Muscle of leg (tissue), 16 donors: ENCODE measurements at places on chromosomes 7 and 10. TPM values are rescaled to one million over a fixed set of nuclear protein-coding genes. Genes with fewer than 3 reads are reported as not detected.

GRCh38 chr7:135601182-135601581 lies 43.5 kb downstream of the NUP205 start:
- H3K36me3 ChIP-seq: peaks cover 27% of the 10 kb centered on the region
- H3K27me3 ChIP-seq: no peaks in the 10 kb centered on the region
- DNase-seq: no peak
- H3K4me1 ChIP-seq: no peaks in the 10 kb centered on the region
- no peak overlapping the region for H3K27ac ChIP-seq

The DYDC2 gene
- 0.04 TPM for total RNA-seq

- H3K4me3 ChIP-seq: no peak overlapping the region
- no peak overlapping the region for H3K27ac ChIP-seq
- DNase-seq: no peak
- no peaks in the 10 kb centered on the region for H3K36me3 ChIP-seq
- H3K27me3 ChIP-seq: no peaks in the 10 kb centered on the region
Observed at GRCh38 chr10:88317099-88317498, 266.0 kb downstream of the RNLS start.

DNA sequence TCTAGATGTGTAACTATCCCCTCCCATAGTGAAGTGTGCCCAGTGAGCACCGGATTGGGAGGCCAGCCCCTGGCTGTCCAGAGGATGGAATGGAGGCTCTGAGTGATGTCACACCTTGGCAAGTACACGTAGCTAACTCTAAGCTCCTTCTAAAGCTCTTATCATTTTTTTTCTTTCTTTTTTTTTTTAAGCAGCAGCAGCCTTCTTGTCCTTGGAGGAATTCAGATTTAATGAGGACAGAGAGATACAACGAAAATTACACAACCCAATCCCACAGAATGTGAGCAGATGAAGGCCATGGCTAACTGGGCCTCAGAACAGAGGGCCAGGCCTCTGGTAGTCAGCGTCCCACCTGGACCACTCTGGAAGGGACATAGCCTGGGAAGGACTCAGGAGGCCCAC lies 11.3 kb downstream of the TNS3 start:
- peaks cover 52% of the 10 kb centered on the region for H3K4me1 ChIP-seq
- DNase-seq: peak; percentile 89
- H3K27me3 ChIP-seq: no peaks in the 10 kb centered on the region
- H3K4me3 ChIP-seq: no peak overlapping the region

- no peaks in the 10 kb centered on the region for H3K27me3 ChIP-seq
- no peaks in the 10 kb centered on the region for H3K36me3 ChIP-seq
- DNase-seq: peak; percentile 81
- H3K27ac ChIP-seq: no peak overlapping the region
- H3K4me3 ChIP-seq: no peak overlapping the region
Observed at GRCh38 chr10:78316451-78316931, 282.8 kb downstream of the RPS24 start.

DNA sequence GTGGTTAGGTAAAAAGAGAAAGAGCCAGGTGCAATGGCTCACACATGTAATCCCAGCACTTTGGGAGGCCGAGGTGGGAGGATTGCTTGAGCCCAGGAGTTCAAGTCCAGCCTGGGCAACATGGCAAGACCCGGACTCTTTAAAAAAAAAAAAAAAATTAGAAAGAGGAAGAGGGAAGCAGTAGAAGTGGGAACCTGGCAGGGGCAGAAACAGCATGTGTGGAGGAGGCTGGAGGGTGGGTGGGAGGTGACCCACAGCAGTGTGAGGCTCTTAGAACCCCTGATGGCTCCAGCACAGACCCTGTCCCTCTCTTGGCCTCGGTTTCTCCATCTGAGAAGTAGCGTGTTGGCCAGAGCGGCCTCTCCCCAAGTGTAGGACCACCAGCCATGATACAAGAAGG lies 4.9 kb upstream of the CCL24 start:
- H3K4me1 ChIP-seq: peaks cover 2% of the 10 kb centered on the region
- no peaks in the 10 kb centered on the region for H3K36me3 ChIP-seq
- no peak overlapping the region for H3K4me3 ChIP-seq
- DNase-seq: no peak

The RASSF4 gene
- 53.0 TPM for total RNA-seq

The ADRB1 gene
- total RNA-seq: 0.09 TPM

The AS3MT gene
- 11.9 TPM for total RNA-seq

The NEBL gene
- 3.2 TPM for total RNA-seq

The PSD gene
- 6.1 TPM for total RNA-seq

The GNG11 gene
- 34.5 TPM for total RNA-seq

GRCh38 chr10:100419911-100420449 lies 42.8 kb upstream of the WNT8B start:
- H3K4me3 ChIP-seq: no peak overlapping the region
- DNase-seq: peak; percentile 4
- H3K27ac ChIP-seq: no peak overlapping the region

DNA sequence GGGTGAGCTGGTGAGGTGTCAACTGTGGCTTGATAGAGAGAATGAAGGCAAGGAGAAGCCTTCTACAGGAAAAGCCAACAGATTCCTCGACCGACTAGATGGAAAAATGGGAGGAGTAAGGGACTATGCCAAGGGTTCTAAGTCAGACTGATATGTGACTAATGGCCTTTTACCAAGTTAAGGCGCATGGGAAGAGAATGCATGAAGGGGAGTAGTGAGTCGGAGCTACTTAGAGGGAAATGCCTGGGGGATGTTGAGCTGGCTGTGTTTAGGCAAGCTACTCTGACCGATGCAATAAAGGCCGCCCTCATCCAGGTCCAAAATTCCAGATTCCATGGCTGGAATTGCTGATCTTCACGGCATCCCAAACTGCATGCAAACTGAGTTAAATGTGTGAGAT lies 48.2 kb downstream of the APBB1IP start:
- no peaks in the 10 kb centered on the region for H3K27me3 ChIP-seq
- peak overlapping the region; percentile 81 for H3K27ac ChIP-seq
- no peaks in the 10 kb centered on the region for H3K36me3 ChIP-seq
- H3K4me3 ChIP-seq: no peak overlapping the region
- peak; percentile 91 for DNase-seq

DNA sequence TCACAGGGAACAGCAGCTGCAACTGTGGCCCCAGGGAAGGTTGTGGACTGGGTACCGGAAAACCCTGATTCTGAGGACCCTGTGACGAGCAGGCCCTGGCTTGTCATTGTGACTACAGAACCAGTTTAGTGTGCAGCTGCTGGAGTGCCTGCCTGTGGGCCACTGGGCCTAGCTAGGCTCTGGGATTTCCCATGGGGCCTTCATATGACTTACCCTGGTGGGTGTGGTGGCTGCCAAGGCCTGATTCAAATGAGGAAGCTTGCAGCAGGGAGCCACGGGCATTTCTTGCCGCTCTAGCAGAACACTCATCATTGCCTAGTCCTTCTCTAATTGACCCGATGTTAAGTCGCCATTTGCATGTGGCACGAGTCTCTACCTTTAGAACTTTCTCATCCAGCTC lies 14.7 kb upstream of the CAMK2G start:
- peak; percentile 67 for DNase-seq
- H3K4me3 ChIP-seq: no peak overlapping the region
- peaks cover 34% of the 10 kb centered on the region for H3K4me1 ChIP-seq

The PILRA gene
- total RNA-seq: 1.3 TPM

The C10orf95 gene
- total RNA-seq: not detected

DNA sequence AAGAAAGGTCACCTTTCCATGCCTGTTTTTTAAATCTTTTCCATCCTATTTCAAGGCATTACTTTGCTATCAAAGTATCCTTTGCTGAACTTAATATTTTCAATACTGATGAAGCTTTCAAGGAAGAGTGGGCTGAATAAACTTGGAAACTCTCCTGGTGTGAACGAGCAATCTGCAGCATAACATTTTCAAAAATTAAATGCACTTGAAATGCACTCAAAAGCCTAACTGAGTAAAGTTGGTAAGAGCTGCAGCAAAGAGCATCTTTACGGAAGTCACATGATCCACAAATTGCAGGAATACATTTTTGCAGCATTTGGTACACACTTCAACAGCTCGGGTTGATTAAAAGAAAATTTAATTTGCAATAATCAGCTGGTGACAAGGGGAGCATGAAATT lies 367.3 kb downstream of the PHTF2 start:
- DNase-seq: no peak
- no peak overlapping the region for H3K27ac ChIP-seq
- no peaks in the 10 kb centered on the region for H3K27me3 ChIP-seq
- no peaks in the 10 kb centered on the region for H3K36me3 ChIP-seq

The PIK3CG gene
- 3.3 TPM for total RNA-seq

The KLF6 gene
- 40.7 TPM for total RNA-seq

DNA sequence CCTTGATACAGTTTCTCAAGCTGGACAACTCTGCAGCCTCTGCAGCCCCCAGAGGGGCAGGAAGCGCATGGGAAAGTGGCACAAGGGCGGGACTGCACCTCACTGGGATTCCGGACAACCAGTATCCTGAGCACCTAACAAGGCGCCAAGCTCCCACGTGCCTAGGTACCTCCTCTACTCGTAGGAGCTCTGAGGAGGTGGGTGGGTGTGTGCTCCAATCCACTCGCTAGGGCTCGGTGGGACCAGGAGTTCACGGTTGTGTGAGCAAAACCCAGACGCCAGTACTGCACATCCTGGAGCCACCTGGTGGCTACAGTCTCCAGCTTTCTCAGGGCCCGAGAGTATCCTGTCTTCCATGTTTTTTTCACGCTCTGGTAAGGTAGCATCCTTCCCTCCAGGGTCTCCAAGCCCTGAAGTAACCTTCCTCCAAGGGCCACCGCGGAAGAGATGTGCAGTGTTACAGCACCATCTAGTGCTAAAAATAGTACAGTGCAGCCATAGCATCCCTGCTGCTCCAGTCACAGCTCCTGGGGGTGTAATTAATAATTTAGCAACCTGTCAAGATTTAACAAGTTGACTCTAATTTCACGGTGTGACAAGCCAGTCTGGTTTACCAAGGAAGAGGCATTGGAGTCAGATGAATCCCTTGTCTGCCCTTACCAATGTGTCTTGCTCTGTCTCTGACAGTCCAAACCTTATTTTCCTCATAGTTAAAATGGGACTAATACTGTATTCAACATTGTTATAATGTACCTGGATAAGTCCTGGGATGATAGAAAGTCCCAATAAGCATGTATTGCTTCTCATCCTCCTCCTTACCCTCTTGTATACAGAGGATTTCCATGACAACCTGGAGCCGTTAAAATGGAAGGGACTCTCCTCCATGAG lies 70.4 kb downstream of the HERPUD2 start:
- H3K4me3 ChIP-seq: no peak overlapping the region
- H3K4me1 ChIP-seq: peaks cover 4% of the 10 kb centered on the region
- peak; percentile 45 for DNase-seq

The OR2A7 gene
- 0.44 TPM for total RNA-seq

DNA sequence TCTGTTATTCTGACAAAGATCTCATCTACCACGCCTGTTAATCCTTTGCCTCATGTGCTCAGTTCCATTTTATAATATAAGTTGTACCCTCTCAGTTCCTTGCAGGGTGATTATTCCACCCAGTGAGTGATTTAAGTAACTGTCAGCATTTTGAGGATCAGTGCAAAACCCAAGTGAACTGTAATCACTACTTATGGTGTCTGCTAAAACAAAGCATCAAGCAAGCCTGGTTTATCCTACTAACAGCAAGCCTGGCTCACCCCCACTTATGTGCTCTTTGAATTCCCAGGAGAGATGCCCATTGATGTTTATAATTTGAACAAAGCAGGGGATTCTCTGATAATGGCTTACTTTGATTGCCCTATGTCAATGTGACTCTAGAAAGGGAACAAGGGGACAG lies 186.8 kb upstream of the LRGUK start:
- no peaks in the 10 kb centered on the region for H3K27me3 ChIP-seq
- no peak for DNase-seq
- H3K4me1 ChIP-seq: no peaks in the 10 kb centered on the region
- peaks cover 3% of the 10 kb centered on the region for H3K36me3 ChIP-seq
- H3K27ac ChIP-seq: no peak overlapping the region
- no peak overlapping the region for H3K4me3 ChIP-seq

DNA sequence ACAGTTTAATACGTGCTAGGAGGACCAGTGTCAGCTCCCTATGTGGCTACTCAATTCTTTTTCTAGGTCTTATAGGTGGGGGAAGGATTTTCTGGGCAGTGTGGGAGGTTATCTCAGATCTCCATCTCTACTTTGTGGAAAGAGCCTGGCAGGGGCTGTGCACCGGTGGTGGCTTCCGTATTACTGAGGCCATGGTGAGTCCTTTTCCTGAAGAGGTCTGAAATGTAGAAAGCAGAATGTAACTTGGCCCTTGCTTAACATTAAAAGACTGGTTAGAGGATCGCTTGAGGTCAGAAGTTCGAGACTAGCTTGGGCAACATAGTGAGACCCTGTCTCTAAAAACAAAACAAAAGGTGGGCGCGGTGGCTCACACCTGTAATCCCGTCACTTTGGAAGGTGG lies 2.7 kb upstream of the TPST1 start:
- H3K4me3 ChIP-seq: no peak overlapping the region
- DNase-seq: no peak
- H3K4me1 ChIP-seq: peaks cover 13% of the 10 kb centered on the region
- peaks cover 6% of the 10 kb centered on the region for H3K27me3 ChIP-seq

DNA sequence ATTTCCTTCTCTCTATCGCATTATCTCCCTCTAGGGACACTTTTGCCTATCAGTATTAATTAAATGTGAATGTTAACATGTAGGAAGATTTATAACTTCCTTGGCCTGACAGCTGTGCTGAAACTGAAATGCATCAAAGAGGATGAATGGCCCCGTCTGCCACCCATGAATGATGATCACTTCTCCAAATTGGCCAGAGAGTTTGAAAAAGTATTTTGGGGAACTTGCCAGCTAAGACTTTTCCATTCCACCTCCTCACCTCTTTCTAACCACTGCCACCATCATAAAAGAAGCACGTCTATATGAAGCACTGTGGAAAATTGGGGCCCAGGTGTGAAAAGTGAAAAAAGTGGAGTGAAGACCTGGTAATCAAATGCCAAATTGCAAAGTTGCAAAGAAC lies 25.4 kb upstream of the ST8SIA6 start:
- H3K36me3 ChIP-seq: no peaks in the 10 kb centered on the region
- no peak overlapping the region for H3K27ac ChIP-seq
- no peaks in the 10 kb centered on the region for H3K27me3 ChIP-seq
- H3K4me1 ChIP-seq: no peaks in the 10 kb centered on the region

- peaks cover 2% of the 10 kb centered on the region for H3K4me1 ChIP-seq
- peak overlapping the region; percentile 31 for H3K27ac ChIP-seq
- H3K4me3 ChIP-seq: no peak overlapping the region
- peak; percentile 60 for DNase-seq
- no peaks in the 10 kb centered on the region for H3K27me3 ChIP-seq
Observed at GRCh38 chr7:91949221-91950009, 8.8 kb downstream of the AKAP9 start.

GRCh38 chr10:3500408-3500856 lies 284.6 kb downstream of the KLF6 start:
- no peaks in the 10 kb centered on the region for H3K27me3 ChIP-seq
- peak overlapping the region; percentile 43 for H3K27ac ChIP-seq
- peaks cover 5% of the 10 kb centered on the region for H3K4me1 ChIP-seq
- no peaks in the 10 kb centered on the region for H3K36me3 ChIP-seq
- no peak overlapping the region for H3K4me3 ChIP-seq
- DNase-seq: peak; percentile 85

- H3K4me1 ChIP-seq: peaks cover 6% of the 10 kb centered on the region
- H3K27me3 ChIP-seq: no peaks in the 10 kb centered on the region
- H3K27ac ChIP-seq: no peak overlapping the region
- no peak overlapping the region for H3K4me3 ChIP-seq
- no peaks in the 10 kb centered on the region for H3K36me3 ChIP-seq
Observed at GRCh38 chr7:14837216-14837615, 65.3 kb downstream of the DGKB start.
